ENCODE measurements at places on chromosomes 3 and 15. TPM values are rescaled to one million over a fixed set of nuclear protein-coding genes. Genes with fewer than 3 reads are reported as not detected.

Gene SPRED1
- 85.8 TPM for total RNA-seq

Gene CATSPER2
- total RNA-seq = 5.1 TPM

Gene SPPL2A
- 69.8 TPM for total RNA-seq

Gene GMPS
- 41.1 TPM for total RNA-seq

Gene CHST13
- 0.28 TPM for total RNA-seq

Gene IL17RD
- 20.0 TPM for total RNA-seq

Gene TAMM41
- 13.5 TPM for total RNA-seq

Gene SHC4
- 30.8 TPM for total RNA-seq

Gene MKRN2OS
- total RNA-seq = not detected

Gene IMPG2
- 3.1 TPM for total RNA-seq

Gene TMEM108
- 6.6 TPM for total RNA-seq

Gene TTC14
- 58.3 TPM for total RNA-seq

Gene LSMEM2
- 0.44 TPM for total RNA-seq

Gene LRRC3B
- 24.8 TPM for total RNA-seq

Gene CLSTN2
- total RNA-seq = 44.5 TPM

Gene CCDC9B
- total RNA-seq = 3.0 TPM

Gene GPR27
- 10.8 TPM for total RNA-seq

Gene CTXN2
- 2.0 TPM for total RNA-seq

Gene CIDEC
- total RNA-seq = not detected

Gene AGTR1
- 5.2 TPM for total RNA-seq

Gene DCUN1D1
- 41.5 TPM for total RNA-seq

Gene ALDH1A2
- 78.6 TPM for total RNA-seq

Gene FBXO40
- 0.10 TPM for total RNA-seq

Gene CKMT1A
- 21.5 TPM for total RNA-seq

Gene SLC38A3
- 10.5 TPM for total RNA-seq

Gene ZNF660
- 10.0 TPM for total RNA-seq

Gene SLC24A5
- 1.2 TPM for total RNA-seq

Gene PLA2G4D
- total RNA-seq = 0.06 TPM

Gene EIF4A2
- total RNA-seq = 784 TPM

Gene BSN
- 14.8 TPM for total RNA-seq

Gene MESP2
- not detected for total RNA-seq

Gene ACTRT3
- total RNA-seq = 6.7 TPM

Gene GRM2
- total RNA-seq = 1.5 TPM

Gene C2CD4A
- total RNA-seq = 0.06 TPM

Gene LARP6
- total RNA-seq = 32.6 TPM

Gene KLHL40
- 0.11 TPM for total RNA-seq

Gene KNSTRN
- total RNA-seq = 30.1 TPM

Gene RTP3
- total RNA-seq = not detected

Gene KBTBD13
- total RNA-seq = 0.06 TPM

Gene DPP8
- 106 TPM for total RNA-seq

Gene MESP1
- total RNA-seq = 1.5 TPM

Gene NMNAT3
- 10.0 TPM for total RNA-seq

Gene FBLN2
- total RNA-seq = 35.2 TPM

Gene PLA1A
- total RNA-seq = 0.69 TPM

Gene ARGFX
- total RNA-seq = not detected

Gene MAP3K13
- total RNA-seq = 39.8 TPM

Gene AADAC
- total RNA-seq = 0.11 TPM
